Activated T-cell treated with anti-CD3 and anti-CD28 coated beads for 24 hours (primary cell): ENCODE measurements at places on chromosomes 6 and 20.

DNA sequence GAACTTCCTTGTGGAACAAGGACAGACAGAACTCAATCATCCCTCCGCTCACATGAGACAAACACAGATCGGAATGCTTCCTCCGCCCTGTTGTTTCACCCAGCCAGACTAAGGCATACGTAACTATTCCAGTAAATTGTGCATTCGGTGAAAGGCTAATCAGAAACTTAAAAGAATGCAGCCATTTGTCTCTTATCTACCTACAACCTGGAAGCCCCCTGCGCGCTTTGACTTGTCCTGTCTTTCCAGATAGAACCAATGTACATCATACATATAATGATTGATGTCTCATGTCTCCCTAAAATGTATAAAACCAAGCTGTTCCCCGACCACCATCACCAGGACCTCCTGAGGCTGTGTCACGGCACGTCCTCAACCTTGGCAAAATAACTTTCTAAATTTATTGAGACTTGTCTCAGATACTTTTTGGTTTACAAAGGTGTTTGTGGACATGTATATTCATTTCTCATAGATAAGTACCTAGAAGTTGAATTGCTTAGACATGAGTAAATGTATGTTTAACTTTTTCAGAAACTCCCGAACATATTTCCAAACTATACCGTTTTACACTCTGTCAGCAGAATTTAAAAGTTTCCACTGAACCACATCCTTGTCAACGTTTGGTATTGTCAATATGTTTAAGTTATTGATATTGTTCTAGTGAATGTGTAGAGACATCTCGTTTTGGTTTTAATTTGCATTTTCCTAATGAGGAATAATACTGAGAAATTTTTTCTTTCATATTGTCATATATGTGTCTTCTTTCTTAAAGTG lies 197.6 kb upstream of the THBS2 start:
- DNase-seq: no peak

- DNase-seq: no peak
These were observed 32.1 kb upstream of the CCN6 start for GRCh38 chr6:112021691-112022310.

GRCh38 chr6:118327237-118327636 lies 220.9 kb upstream of the PLN start:
- no peak for DNase-seq

GRCh38 chr6:97240222-97240621 lies 42.8 kb downstream of the MMS22L start:
- DNase-seq: no peak

DNA sequence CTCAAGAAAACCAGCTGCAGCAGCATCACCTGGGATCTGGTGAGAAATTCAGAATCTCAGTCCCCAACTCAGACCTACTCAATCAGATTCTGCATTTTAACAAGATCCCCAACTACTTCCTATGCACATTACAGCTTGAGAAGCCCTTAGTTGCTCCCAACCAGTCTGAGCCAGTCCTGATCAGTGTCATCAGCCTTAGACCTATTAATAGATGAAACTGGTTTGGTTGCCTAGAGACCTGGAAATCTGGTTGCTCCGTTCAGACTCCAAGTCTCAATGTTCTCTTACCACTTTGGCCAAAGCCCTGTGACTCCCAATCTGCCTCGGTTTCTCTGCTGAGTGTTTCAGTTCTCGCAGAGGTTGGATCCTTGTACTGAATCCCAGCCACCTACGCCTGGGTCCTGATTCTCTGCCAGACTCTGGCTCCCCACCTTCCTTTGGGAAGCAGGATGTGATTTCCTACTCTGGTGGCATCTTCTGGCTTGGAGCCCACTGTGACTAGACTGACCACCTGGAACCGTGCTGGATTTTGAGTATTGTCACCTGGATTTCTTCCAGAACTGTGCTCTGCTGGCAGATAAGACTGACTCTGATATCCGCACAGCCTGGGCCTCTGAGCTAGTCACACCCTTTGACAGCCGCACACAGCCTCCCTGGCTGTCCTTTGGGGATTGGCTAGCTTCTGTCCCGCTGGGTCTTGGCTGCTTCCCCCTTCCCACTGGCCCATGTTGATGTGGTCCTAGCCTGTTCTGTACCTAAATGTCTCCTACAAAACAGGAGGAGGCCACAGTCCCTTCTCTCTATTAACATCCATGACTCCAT lies 20.3 kb upstream of the ATXN1 start:
- no peak for DNase-seq

DNA sequence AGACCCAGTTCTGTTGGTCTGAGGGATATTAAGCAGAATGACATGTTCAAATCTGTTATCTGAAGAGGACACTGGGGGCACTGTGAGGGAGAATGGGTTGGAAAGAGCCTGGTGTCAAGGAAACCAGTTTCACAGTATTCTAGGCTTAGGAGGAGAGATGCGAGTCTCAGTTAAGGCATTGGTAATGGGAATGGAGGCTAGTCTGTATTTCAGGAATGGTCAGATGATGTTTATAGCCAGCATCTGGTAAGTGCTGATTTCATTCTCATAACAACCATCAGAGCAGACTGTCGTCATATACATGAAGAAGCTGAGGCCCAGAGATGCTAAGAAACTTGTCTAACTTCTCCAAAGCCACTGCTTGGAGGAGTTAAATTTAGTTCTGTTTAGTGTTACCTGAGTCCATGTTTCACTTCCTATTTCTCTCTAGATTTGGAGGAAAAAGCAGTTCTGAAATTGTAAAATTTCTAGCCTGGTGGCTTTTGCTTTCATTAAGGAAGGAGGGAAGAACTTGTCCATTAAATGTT lies 242.0 kb downstream of the ARID1B start:
- no peak for DNase-seq

- DNase-seq: peak; percentile 47
These were observed 17.9 kb upstream of the PRDM13 start for GRCh38 chr6:99588618-99589289.

DNA sequence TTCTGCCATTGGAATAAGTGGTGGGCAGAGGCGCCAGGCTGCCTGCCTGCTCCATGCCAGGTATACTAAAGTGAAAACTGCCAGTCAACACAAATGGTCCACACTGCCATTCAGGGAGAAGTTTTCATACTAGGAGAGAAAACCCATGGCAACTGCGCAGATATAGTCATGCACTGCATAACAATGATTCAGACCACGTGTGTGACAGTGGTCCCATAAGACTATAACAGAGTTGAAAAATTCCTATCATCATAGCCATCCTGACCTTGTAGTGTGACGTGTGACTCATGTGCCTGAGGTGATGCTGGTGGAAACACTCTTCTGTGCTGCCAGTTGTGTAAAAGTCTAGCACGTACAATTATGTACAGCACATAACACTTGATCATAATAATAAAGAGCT lies 25.1 kb downstream of the ZC3H12D start:
- no peak for DNase-seq

- DNase-seq: no peak
These were observed 4.2 kb downstream of the ZNF337 start for GRCh38 chr20:25692499-25692898.

DNA sequence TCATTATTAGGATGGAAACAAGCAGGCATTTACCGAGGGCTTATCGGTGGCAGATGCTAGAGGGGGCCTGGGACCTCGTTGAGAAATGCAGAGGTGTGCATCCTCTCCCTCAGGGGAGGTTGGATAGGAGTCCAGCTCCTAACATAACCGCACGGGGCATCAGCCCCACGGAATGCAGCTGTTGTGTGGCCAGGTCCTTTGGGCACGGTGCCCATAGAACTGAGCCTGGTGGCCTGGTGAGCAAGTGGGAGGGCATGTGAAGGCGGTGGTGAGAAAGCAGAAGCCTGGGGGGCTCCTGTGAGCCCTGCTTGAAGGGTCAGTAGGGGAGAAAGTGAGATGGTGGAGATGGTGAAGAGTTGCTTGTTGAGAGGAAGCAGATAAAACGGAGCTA lies 143.7 kb downstream of the CDH26 start:
- no peak for DNase-seq

- no peak for DNase-seq
These were observed 27.6 kb downstream of the CDH26 start for GRCh38 chr20:59985864-59986263.

DNA sequence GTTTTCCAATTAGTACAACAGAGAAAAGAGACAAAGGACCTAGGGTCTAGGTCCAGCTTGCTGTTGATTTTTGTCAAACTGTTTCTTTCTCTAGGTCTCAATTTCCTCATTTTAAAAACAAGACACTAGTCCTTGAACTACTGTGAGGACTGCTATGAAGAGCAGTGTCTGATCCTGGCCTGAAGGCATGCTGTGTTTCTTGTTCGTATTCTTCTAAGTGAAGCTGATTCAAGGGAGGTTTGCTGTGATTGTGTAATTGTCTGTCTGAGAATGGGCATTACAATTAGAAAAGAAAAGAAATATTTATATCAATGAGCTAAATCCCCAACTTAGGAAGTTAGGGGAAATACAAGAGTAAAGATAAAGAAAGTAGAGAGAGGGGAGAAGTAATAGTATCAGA lies 228.2 kb upstream of the SUPT3H start:
- DNase-seq: no peak

- no peak for DNase-seq
These were observed 67.8 kb downstream of the MMS22L start for GRCh38 chr6:97215157-97215769.

DNA sequence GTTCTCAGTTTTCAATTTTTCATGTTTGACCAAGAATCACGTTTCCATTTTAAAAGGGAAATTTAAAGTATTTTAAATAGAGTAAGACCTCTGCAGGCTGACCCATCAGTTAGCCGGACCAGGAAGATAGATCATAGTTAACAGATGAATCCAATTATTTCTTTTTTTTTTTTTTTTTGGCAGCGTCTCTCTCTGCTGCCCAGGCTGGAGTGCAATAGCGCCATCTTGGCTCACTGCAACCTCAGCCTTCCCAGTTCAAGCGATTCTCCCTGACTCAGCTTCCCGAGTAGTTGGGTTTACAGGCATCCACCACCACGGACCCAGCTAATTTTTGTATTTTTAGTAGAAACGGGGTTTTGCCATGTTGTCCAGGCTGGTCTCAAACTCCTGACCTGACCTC lies 256.7 kb upstream of the CNR1 start:
- no peak for DNase-seq

DNA sequence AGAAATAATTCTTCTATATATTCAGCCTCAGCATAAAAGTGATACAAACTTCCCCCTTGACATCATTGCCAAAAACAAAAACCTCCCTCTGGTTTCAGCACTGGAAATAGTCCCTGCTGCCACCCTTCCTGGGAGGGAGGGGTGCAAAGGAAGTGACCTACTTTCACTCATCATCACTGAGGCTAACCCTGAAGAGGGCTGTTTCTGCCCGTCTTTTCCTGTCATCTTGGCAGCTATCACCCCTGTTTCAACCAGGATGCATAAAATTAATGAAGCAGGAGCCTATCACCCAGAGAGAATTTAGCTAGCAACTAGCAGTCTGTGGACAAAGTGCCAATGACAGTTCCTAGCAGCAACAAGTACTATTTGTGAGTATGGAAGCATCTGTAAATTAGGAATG lies 397.8 kb downstream of the LAMA2 start:
- DNase-seq: peak; percentile 6

- DNase-seq: no peak
These were observed 34.6 kb upstream of the SCUBE3 start for GRCh38 chr6:35178932-35179832.

DNA sequence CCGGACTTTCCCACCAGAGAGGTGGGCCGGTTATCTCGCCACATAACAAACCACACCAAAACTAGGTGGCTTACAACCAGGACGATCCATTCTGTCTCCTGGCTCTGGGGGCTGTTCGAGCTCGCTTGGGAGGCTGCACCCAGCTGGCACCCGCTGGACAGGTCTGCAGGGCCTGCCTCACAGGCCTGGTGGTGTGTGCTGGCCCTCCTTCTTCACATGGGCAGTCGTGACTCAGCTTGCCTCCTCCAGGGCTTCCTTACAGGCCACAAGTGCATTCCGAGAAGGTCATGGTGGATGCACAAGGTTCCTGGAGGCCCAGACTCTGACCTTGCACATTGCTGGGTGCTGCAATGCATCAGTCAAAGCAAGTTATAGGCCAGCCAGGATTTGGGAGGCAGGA lies 34.2 kb downstream of the FOXF2 start:
- DNase-seq: no peak

- DNase-seq: no peak
These were observed 52.2 kb upstream of the HSF2 start for GRCh38 chr6:122347280-122347679.

DNA sequence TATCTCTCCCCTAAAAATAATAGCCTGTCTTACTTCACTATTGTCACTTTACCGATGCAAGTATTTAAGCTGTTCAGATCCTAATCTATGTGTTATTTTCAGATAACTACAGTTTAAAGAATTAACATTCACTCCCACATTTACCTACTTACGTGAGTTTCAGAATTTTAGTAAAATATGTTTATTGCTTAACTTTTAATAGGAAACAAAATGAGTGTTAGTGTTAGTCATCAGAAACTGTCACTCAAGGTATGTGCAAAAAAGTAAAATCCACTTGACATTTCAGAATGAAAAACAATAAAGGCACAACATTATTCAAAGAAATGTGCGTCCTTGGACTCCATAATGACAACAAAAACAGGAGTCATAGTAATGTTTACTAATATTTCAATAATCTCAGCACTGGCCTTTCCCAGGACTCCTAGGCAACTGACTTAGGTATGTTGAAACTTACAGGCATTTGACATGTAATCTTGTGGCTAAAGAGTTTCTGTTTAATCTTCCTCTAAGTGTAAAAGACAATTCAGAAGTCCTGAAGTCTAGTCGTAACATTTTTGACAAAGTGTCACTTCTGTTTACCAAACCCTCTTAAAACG lies 4.5 kb downstream of the ATXN1 start:
- DNase-seq: no peak

GRCh38 chr20:62617711-62618483 lies 24.4 kb upstream of the SLCO4A1 start:
- DNase-seq: no peak

GRCh38 chr6:63582579-63583231 lies 10.4 kb downstream of the LOC128125822 start:
- DNase-seq: no peak

DNA sequence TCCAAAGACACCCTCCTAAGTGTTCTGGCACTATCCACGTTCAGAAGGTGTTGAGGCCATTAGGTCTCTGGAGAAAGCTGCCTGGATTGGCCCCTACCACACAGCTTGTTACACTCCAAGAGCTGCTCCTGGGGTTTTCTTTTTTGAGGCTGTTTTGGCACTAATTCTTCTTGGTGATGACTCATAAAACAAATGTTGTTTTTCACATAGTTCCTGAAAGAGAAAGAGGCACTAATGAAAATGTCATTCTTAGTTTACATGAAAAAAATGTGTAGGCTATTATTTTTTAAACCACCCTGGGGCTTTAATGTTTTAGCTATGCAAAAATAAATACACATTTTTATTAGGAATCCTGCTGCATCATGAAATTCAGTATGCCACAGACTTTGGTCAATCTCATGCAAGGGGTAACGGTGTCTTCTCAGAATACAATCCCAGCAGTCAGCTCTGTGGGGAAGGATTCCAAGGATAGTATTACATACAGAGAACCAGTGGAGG lies 38.1 kb downstream of the TBPL1 start:
- DNase-seq: no peak

GRCh38 chr20:21352703-21353102 lies 44.6 kb downstream of the NKX2-4 start:
- no peak for DNase-seq
